Activated CD8-positive, alpha-beta memory T cell treated with anti-CD3 and anti-CD28 coated beads, Interleukin-2, amount 10 ng/mL, durations not matched to agents 7 days and 5 days (primary cell): ENCODE measurements at places on chromosomes 3 and 15. TPM values are rescaled to one million over a fixed set of nuclear protein-coding genes. Genes with fewer than 3 reads are reported as not detected.

SLC6A11 gene
- not detected for total RNA-seq

MAGI1 gene
- 0.29 TPM for total RNA-seq

DNA sequence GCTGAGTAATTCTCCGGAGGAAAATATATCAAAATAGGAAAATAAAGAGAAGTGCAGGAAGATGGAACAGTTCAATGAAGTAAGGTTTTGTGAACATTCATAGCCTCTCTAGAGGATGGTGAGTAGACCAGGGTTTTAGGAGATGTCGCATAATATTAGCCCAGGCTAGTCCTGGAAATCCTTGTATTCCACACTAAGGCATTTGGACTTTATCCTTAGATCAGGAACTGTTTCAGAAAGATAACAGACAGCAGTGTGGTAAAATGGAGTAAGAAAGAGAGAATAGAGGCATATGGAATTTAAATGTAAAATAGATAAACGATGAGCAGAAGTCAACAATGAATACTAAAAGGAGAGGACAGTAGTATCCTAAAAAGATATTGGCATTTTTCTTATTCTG, 12.1 kb downstream of the COPB2 start:
- H3K36me3 ChIP-seq, result peaks cover 59% of the 10 kb centered on the region
- no peaks in the 10 kb centered on the region for H3K27me3 ChIP-seq

DNA sequence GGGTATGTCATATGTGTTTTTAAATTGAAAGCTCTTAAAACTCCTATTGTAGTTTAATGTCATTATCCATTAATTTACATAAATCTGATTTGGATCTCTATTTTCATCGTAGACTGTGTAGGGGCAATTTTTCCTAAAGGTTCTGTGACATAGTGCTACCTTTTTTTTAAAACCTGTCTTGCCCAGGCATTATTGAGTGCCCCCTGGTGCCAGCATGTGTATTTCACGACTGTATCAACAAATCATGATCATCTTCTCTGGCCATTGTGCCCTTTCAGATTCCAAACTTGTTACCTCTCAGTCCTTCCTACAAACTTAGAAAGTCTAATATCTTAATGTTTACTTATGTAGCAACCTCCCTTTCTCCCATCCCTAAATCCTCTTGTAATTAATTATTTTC, 97.2 kb upstream of the FLNB start:
- H3K27me3 ChIP-seq, result no peaks in the 10 kb centered on the region
- no peak for DNase-seq
- H3K27ac ChIP-seq, result no peak overlapping the region
- H3K4me3 ChIP-seq, result no peak overlapping the region

DNA sequence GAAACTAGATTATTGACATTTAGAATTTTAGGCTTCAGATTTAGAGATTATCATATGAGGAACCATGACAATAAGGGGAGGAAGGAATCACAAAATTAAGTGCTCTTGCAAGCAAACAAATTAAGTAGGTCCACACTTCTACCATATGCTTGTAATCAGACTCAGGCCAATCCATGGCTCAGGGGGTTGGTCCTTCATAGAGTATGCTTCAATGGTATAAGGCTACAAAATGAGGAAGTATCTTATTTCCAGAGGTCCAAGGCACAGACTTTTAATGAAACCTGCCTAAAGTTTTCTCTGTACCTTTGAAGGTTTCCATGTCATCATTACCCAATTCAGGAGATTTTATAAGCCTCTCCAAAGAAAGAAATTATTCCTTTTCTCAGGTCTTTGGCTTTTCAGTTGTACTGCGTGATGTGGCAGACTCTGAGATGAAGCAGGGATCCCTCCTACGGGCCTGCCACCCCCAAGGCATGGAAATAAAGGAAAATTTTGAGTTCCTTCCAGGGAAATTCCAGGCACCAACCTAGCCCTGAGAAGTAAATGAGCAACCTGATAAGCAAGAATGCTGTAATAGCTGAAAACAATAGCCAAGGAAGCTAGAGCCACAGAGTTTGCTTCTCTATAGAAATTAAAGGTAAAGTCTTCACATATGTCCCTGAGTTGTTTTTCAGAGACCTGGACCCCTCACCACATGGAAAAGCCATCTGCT, 36.3 kb downstream of the SERPINI2 start:
- no peaks in the 10 kb centered on the region for H3K4me1 ChIP-seq
- H3K27ac ChIP-seq, result no peak overlapping the region
- no peak for DNase-seq
- no peaks in the 10 kb centered on the region for H3K36me3 ChIP-seq

DNA sequence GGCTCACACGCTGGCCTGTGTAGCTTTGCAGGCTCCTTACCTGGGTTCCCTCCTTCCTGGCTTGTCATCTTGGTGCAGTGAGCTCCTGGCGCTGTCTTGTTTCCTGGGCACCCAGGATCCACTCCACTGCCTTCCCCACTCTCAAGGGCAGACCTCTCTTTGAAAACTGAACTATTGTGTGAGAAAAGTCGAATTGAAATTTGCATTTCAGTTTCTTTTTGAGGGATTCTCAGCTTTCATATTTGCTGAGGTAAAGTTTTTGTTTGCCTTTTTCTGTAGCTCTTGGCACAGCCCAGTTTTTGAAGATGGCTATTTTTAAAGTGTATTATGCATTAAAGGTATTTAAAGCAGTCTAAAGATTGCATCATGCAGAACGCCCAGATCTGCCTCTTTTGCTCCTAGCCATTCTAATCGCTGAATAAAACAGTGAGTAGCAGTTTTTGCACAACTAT, 70.1 kb downstream of the CCK start:
- peak overlapping the region; percentile 9 for H3K27ac ChIP-seq
- no peak for DNase-seq
- no peaks in the 10 kb centered on the region for H3K27me3 ChIP-seq
- peaks cover 20% of the 10 kb centered on the region for H3K36me3 ChIP-seq

- H3K4me3 ChIP-seq, result no peak overlapping the region
- no peaks in the 10 kb centered on the region for H3K4me1 ChIP-seq
- no peak for DNase-seq
- no peak overlapping the region for H3K27ac ChIP-seq
Measured at GRCh38 chr15:79329171-79329611, 18.3 kb downstream of the TMED3 start.

DNA sequence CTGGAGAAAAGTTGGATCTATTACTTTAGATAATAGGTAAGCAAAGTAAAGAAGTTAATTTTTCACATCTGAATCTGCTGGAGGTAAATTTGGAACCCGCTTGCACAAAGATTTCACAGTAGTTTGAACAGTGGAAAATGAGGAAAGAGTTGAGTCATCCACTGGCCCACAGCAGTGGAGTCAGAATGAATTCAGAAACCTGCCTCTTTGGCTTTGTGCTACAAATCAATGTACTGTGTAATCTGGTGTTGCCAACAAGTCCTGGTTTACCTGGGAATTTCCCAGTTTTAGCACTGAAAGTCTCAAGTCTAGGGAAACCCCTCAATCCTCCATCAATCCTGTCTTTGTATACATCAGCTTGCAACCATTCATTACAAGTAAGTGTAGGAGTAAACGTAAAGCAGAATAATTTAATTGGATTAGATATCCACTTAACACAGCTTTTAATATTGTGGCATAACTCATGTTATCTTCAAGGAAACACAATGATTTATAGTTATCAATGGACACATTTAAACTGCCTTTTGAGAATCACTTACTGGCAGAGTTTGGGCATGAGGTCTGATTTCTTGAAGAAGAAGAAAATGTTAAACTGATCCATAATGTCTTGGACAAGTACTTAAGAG, 100.6 kb downstream of the DCLK3 start:
- no peaks in the 10 kb centered on the region for H3K36me3 ChIP-seq
- no peak overlapping the region for H3K27ac ChIP-seq
- H3K4me1 ChIP-seq, result no peaks in the 10 kb centered on the region

DNA sequence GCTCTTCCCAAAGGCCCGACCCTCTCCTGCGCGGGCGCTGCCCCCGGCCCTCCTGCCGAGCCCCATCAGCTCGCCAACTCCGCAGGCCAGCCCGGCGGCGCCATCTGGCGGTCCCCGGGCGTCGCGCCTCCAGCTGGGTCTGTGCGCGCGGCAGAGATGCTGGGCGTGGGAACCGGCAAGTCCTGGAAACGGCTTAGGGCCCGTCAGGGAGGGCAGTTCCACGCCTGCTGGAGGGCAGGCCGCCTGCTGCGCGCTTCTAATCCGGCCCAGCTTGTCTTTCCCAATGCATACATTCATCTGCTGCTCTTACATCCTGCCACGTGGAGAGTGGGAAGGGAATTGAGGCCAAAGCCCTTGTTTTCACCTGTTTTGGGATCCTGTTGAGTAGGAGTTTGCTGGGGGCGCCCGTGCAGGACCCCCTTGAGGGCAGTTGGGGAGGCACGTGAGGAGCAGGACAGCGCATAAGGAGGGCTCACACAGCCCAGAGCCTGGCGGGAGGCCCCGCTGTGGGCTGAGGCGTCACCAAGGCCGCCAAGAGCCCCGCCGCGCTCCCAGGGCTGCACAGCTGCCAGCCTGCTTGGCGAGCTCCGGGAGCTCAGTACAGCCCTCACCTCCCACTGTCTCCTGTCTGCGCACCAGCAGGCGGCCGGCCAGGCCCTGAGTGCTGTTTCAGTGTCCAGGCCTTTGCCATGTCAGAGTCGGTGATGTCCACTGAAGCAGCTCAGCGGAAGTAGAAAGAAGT, 165.6 kb downstream of the NSMCE3 start:
- DNase-seq, result peak; percentile 62
- H3K27me3 ChIP-seq, result no peaks in the 10 kb centered on the region
- no peaks in the 10 kb centered on the region for H3K36me3 ChIP-seq
- peak overlapping the region; percentile 15 for H3K27ac ChIP-seq

GRCh38 chr3:194691481-194692283, 6.0 kb downstream of the FAM43A start:
- no peak for DNase-seq
- peaks cover 27% of the 10 kb centered on the region for H3K27me3 ChIP-seq
- no peak overlapping the region for H3K4me3 ChIP-seq
- H3K36me3 ChIP-seq, result no peaks in the 10 kb centered on the region
- no peak overlapping the region for H3K27ac ChIP-seq
- peaks cover 23% of the 10 kb centered on the region for H3K4me1 ChIP-seq

- DNase-seq, result no peak
- H3K4me1 ChIP-seq, result peaks cover 7% of the 10 kb centered on the region
- peaks cover 29% of the 10 kb centered on the region for H3K36me3 ChIP-seq
- no peak overlapping the region for H3K27ac ChIP-seq
Measured at GRCh38 chr3:108283006-108283405, 13.3 kb upstream of the HHLA2 start.

SLC28A2 gene
- not detected for total RNA-seq

GRCh38 chr3:14422016-14422963, 19.9 kb downstream of the SLC6A6 start:
- H3K27ac ChIP-seq, result peak overlapping the region; percentile 47
- peaks cover 57% of the 10 kb centered on the region for H3K4me1 ChIP-seq
- H3K27me3 ChIP-seq, result no peaks in the 10 kb centered on the region
- no peak for DNase-seq
- H3K36me3 ChIP-seq, result peaks cover 1% of the 10 kb centered on the region
- no peak overlapping the region for H3K4me3 ChIP-seq

LDHAL6B gene
- not detected for total RNA-seq

TLR9 gene
- total RNA-seq, result not detected

DNA sequence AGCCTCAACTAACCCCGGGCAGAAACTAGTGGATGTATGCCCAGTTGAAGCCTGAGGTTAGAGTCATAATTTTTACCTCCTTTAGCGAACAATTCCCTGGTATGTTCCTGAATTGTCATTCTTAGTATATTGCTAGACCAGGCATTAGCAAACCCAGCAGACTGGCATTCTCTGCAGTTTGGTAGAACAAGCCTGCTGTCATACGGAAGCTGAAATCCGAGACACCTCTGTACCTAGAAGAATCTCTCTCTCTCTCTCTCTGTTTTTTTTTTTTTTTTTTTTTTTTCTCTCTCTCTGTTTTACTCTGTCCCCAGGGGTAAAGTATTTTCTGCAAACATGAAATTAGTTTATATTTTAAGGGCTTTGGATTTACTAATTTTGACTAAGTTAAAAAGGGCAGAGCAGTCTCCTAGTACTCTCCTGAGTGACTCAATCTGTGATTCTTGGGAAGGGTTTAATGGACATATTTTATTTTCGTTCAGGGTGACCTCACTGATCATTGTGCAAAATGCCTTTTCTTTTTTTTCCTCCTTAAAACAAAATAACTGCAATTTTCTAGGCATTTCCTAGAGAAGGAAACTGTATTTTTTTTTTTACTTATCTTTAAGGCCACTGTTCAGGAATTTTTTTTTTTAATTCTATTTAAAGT, 133.6 kb upstream of the ICE2 start:
- peaks cover 2% of the 10 kb centered on the region for H3K36me3 ChIP-seq
- no peak overlapping the region for H3K27ac ChIP-seq
- H3K4me1 ChIP-seq, result peaks cover 17% of the 10 kb centered on the region
- peaks cover 55% of the 10 kb centered on the region for H3K27me3 ChIP-seq
- no peak for DNase-seq
- H3K4me3 ChIP-seq, result no peak overlapping the region

GRCh38 chr3:73635254-73635653, 10.5 kb upstream of the PDZRN3 start:
- H3K4me1 ChIP-seq, result no peaks in the 10 kb centered on the region
- DNase-seq, result no peak
- no peaks in the 10 kb centered on the region for H3K36me3 ChIP-seq
- H3K27me3 ChIP-seq, result no peaks in the 10 kb centered on the region
- H3K27ac ChIP-seq, result no peak overlapping the region

EIF4G1 gene
- total RNA-seq, result 348 TPM

DNA sequence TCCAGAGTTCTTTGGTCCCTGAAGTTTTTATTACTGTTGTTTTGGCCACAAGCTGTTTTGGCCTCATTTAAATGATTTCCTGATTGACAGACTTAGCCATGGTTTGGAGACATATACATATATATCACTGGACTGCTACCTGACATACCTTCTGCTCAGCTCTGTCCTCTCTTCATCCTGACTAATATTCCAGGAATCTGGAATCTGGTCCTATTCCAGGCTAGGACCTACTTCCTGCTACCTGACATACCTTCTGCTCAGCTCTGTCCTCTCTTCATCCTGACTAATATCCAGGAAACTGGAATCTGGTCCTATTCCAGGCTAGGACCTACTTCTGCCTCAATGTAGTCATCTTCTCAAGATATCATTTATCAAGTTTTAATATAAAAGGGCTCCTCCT, 724.4 kb upstream of the ROBO1 start:
- no peak overlapping the region for H3K27ac ChIP-seq
- H3K4me3 ChIP-seq, result no peak overlapping the region
- no peaks in the 10 kb centered on the region for H3K27me3 ChIP-seq

DNA sequence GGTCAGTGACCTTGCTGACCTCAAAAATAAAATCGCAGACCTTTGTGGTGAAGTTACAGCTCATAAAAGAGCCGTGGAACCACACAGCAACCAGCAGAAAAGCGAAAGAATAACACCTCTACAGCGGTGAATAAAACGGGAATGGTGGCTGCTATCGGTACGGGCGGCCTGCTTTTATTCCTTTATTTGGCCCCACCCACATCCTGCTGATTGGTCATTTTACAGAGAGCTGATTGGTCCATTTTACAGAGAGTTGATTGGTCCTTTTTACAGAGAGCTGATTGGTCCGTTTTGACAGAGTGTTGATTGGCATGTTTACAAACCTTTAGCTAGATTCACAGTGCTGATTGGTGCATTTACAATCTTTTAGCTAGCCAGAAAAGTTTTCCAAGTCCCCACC, 80.7 kb upstream of the ATP10A start:
- H3K4me1 ChIP-seq, result no peaks in the 10 kb centered on the region
- H3K4me3 ChIP-seq, result no peak overlapping the region
- no peaks in the 10 kb centered on the region for H3K36me3 ChIP-seq
- peaks cover 2% of the 10 kb centered on the region for H3K27me3 ChIP-seq

PIERCE2 gene
- total RNA-seq, result not detected
